ENCODE measurements at places on chromosomes 12 and 14.

- DNase-seq, result no peak
Observed at GRCh38 chr14:91300957-91301356, 56.5 kb upstream of the GPR68 start.

DNA sequence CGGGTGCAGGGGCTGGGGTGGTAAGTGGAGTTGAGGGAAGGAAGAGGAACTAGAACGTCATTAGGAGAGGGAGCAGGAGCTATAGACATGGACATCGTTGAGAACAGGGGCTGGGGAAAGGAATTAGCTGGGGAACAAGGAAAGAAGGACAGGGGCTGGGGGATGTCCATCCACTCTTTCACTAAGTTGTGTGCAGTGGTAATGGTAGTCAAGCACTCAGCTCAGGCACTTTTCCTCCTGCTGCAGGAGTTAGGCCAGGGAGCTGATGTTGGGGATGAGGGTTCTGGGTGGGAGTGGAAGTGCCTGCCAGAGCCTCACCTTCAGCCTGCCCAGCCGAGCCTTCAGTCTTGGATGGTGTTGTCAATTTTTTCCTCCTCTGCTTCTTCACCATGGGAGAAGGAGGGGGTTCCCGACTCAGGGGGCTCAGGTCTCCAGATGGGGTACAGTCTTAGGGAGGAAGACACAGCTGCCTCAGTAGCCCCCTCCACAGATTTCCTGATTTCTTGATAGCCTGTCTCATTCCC is 9.2 kb downstream of the AGAP2 start:
- DNase-seq, result no peak

GRCh38 chr12:111741235-111741812 is 25.4 kb upstream of the ALDH2 start:
- DNase-seq, result no peak

- DNase-seq, result no peak
Observed at GRCh38 chr12:28851781-28852180, 297.3 kb upstream of the FAR2 start.

- DNase-seq, result no peak
Observed at GRCh38 chr14:95713596-95714371, at the start of gene TCL1A. Gene TCL1A (minus strand): TSS chr14:95714125. CDS start chr14:95714066, 59 bp downstream.

DNA sequence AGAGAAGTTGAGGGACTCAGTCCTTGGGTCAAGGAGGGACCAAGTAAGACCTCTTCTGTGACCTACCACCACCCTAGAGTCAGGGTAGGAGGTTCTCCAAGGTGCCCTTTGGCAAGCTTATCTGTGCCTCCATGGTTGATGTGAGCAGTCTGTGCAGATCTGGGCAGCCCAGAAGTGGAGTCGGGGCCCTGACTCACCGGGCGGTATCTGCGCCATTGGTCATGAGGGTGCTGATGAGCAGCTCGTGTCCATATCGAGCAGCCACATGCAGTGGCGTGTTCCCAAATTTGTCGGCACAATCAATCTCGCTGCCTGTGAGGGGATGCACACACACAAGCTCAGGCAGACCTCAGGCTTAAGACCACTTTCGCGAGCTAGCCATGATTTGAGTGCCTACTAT is 5.1 kb downstream of the ANKRD52 start:
- no peak for DNase-seq

DNA sequence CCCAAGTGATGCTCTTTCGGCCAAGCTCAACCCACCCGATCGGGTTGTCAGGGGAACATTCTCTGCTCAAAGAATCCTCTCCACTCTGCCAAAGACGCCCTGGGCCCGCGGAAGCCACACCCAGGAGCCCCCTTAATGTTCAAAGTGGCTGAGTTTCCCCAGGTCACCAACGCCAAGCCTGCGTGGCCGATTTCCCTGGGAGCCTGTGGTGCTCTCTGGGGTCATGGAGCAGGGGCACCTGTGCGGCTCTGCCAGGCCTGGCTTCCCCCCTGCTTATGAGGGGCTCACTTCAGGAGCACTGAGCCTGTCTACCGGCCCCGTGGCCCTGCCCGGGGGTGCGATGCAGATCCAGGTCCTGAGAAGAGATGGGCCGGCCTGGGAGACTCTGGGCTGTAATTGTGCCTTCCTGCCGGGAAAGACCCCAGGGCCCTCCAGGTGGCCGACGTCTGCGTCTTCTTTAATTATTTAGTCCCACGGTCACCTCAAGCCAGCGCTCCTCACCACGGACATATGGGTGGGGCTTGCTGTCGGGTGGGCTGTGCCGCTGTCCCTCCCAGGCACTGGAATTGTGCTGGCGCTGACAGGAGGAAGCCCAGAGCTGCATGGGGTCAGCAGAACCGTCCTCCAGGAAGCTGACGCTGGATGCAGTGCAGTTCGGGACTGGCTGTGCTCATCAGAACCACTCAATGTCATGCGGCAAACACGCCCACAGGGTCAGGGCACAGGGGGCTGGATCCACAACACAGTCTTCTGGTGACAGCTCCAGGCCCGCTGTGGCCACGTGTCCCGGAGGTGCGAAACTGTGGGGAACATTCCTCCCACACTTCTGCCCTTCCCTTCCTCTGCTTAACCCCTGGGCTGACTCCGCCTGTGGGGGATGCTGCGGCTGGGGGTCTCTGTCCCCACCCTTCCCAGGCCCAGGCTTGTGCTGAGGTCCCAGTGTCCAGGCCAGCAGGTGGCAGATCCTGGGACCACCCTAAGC is 267.6 kb upstream of the SFSWAP start:
- DNase-seq, result no peak

GRCh38 chr12:114406316-114406983 is 506 bp upstream of the TBX5 start:
- no peak for DNase-seq

DNA sequence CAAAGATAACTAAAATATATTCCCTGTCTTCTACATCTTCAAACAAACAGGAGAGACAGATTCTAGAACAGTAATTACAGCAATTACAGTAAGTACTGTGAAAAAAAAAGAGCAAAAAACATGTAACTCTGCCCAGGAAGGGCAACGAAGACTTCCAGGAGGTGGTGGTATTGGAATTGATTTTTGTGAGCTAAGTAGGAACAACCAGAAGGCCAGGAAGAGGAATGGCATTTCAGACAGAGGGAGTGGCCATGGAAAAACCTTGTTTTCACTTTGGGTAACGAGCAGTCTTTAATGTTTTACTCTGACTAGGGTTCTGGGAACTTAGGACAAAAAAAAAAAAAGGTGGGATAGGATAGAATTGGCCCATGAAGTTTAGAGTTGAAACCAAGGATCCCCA is 196.3 kb upstream of the PLEKHG7 start:
- DNase-seq, result no peak

DNA sequence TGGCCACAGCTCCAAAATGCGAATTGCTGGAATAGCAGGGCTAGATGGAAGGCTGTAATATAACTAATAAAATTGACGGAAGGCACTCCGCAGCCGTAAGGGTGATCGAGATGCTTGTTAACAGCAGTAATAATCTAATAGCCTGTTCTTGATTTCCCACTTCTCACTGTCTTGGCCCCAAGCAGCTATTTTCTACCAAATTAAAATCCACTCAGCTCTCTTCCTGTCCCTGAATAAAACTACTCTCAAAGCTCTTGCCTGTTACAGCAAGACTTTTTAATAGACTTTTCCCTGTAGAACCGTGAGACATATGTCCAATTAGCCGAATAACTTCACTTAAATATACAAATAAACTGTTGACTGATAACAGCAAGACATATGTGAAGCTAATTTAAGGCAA is 38.0 kb downstream of the ADCK1 start:
- no peak for DNase-seq

DNA sequence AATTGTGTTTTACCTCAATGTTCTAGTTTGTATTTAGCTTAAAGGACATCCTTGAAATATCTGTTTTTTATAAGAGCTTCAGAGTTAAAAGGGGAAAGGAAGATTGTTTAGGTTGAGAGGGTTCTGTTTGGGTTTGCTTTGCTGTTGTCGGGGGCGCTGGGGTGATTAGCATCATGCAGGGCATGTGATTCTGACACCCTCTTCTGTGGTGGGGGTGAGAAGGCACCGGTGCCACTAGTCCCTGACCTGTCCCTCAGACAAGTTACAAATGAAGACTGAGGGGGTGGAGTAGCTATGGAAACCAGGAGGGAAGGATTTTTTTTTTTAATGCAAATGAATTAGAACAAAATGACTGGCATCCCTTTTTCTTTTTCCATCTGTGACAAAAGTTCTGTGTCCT is 291.3 kb downstream of the RPAP3 start:
- no peak for DNase-seq

DNA sequence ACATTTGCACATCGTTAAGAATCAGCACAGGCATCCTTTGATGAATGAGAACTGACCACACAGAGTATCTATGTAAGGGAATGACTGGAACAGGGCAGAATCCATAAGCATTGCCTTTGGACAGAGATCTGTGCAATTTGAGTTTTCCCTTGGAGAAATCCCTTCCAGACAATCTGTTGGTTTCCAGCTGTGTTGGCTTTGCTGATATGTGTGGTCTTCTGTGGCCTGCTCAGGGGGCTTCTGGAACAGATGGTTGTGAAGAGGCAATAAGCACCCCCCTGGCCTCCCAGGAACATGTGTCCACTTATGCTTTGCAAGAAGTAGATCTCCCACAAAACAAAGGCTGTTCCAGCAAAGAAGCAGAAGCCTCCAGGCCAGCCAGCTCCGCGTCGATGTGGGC is 111.4 kb upstream of the TMEM132C start:
- DNase-seq, result no peak

DNA sequence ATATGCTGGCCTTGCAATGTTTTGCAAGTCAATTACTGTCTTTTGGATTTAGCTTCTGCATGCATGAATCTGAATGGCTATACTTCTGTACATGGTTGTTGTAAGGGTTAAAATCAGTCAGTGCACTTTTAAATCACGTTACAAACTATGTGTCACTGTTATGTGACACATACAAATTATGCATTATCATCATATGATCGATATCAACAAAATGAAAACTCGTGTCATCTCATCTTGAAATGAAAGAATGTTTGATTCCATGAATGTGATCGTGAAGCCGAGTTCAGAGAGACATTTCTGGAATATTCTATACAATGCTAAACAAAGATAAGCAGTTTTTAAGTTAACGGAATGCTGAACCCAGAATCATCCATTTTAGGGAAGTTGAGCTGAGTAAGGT is 116.5 kb downstream of the HMGA2 start:
- no peak for DNase-seq

DNA sequence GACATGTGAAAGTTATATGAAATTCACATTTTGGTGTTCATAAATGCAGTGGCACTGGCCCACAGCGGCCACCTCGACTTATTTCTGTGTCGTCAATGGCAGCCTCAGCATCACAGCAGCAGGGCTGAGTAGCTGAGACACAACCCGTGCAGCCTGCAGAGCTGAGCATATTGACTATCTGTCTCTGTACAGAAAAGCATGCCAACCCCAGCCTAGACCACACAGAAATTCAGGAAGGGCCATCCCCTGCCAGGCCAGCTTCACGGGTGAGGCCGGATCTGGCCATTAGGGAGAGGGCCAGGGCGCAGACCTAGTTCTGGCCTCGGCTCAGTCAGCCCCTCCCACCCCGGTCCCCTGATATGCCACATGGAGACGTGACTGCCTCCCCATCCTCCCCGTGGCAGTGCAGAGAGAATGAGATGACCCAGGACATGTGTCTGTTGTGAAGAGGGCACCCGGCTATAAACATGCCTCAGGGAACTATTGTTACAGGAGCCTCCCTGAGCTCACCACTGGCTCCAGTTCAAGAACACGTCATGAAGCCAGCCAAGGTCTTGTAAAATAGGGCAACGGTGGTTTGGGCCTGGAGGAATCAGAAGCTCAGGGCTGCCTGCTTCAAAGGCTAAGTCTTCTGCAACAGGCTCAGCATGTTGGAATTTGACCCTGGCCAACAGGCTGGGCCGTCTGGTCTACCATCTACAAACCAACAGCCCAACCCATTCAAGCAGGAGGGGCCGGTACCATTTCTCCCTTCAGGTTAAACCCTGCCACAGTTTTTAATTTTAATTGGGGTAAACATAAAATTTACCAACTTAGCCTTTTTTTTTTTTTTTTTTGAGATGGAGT is 25.5 kb downstream of the SCARB1 start:
- no peak for DNase-seq

GRCh38 chr12:90128526-90128925 is 419.9 kb upstream of the ATP2B1 start:
- no peak for DNase-seq

- no peak for DNase-seq
Observed at GRCh38 chr12:121930862-121931261, 12.5 kb downstream of the CFAP251 start.

DNA sequence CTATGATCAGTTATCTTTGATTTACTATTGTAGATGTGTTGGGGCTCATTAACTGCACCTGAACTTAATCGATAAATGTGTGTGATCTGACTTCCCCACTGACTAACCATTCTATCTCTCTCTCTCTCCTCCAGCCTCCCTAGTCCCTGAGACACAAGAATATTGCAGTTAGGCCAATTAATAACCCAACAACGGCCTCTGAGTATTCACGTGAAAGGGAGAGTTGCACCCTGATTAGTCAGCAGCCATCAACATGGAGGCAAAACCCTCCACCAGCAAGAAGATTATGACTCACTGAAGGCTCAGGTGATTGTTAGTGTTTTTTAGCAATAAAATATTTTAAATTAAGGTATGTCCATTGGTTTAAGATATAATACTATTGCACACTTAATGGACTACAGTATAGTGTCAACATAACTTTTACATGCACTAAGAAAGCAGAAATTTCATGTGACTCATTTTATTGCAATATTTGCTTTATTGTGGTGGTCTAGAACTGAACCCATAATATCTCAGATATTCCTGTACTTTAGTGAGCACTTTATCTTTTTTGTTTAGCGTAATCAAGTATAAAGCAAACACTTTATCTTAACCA is 77.1 kb upstream of the PTGDR start:
- DNase-seq, result no peak

GRCh38 chr12:122544537-122544936 is 17.5 kb downstream of the KNTC1 start:
- DNase-seq, result no peak

DNA sequence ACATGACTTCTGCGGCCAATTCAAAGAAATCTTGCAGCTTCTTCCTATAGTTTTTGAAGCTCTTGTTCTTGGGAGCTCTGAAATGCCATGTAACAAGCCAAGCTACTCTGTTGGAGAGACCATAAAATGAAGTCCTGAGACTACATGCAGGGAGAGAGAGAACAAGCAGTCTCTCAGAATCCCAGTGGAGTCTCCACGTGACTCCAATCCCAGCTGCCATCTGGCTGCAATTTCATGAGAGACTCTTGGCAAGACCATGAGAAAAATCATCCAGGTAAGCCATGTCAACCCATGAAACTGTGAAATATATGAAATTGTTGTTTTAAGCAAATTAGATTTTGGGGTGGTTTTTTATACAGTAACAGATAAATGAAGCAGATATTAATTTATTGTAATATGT is 54.4 kb downstream of the KLRG1 start:
- no peak for DNase-seq

- no peak for DNase-seq
Observed at GRCh38 chr14:35281341-35281740, 10.8 kb upstream of the PSMA6 start.

GRCh38 chr12:11687528-11687927 is 38.1 kb downstream of the ETV6 start:
- DNase-seq, result no peak

GRCh38 chr14:21041676-21042433 is at the start of gene RNASE7:
Gene RNASE7 (plus strand): TSS chr14:21042362. CDS start chr14:21042993, 631 bp downstream.
- DNase-seq, result no peak

Data from stimulated activated CD8-positive, alpha-beta memory T cell treated with anti-CD3 and anti-CD28 coated beads, Interleukin-7, amount 100 ng/mL, for 1 hour (primary cell).